ENCODE measurements at places on chromosomes 3 and 15.

GRCh38 chr3:123632161-123632655, 47.4 kb upstream of the HACD2 start:
- no peak overlapping the region for H3K4me3 ChIP-seq
- no peaks in the 10 kb centered on the region for H3K36me3 ChIP-seq
- no peaks in the 10 kb centered on the region for H3K27me3 ChIP-seq
- H3K4me1 ChIP-seq: no peaks in the 10 kb centered on the region

DNA sequence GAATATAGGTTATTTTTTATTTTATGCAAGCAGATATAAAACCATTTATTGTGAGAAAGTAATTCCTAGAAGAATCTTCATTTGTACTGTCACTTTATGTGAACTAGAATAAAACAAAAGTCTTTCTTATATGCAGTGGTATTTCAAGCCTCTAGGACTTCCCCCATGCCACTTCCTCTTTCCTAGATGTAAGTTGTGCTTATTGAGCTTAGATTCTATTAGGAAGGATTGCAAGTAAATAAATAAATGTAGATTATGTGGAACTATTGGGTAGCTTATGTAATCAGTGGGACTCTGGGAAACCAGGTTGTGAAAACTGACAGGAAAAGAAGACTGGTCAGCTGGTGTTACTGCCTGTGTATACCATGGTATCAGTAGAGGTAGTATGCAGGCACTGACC, 169.7 kb downstream of the RSRC1 start:
- no peak overlapping the region for H3K27ac ChIP-seq
- H3K4me1 ChIP-seq: no peaks in the 10 kb centered on the region
- no peak for DNase-seq
- H3K27me3 ChIP-seq: no peaks in the 10 kb centered on the region
- no peak overlapping the region for H3K4me3 ChIP-seq

GRCh38 chr3:60301142-60301541, 950.1 kb downstream of the FHIT start:
- H3K36me3 ChIP-seq: no peaks in the 10 kb centered on the region
- H3K27ac ChIP-seq: no peak overlapping the region
- H3K4me3 ChIP-seq: no peak overlapping the region
- no peaks in the 10 kb centered on the region for H3K4me1 ChIP-seq
- no peaks in the 10 kb centered on the region for H3K27me3 ChIP-seq
- DNase-seq: no peak

DNA sequence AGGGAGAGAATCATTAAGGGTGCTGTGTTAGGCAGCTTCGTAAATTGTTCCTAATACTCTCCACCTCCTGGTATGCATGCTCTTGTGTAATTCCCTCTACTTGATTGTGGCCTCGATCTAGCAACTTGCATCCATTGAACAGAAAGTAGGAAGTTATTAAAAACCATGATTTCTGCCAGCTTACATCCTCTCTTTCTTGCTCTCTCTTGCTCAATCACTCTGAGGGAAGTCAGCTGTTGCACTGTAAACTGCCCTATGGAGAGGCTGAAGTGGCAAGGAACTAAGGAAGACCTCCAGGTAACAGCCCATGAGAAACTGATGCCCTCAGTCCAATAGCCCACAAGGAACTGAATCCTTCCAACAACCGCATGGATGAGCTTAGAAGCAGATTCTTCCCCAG, 92.6 kb downstream of the ERC2 start:
- no peak overlapping the region for H3K4me3 ChIP-seq
- no peak for DNase-seq
- H3K36me3 ChIP-seq: no peaks in the 10 kb centered on the region
- no peak overlapping the region for H3K27ac ChIP-seq

DNA sequence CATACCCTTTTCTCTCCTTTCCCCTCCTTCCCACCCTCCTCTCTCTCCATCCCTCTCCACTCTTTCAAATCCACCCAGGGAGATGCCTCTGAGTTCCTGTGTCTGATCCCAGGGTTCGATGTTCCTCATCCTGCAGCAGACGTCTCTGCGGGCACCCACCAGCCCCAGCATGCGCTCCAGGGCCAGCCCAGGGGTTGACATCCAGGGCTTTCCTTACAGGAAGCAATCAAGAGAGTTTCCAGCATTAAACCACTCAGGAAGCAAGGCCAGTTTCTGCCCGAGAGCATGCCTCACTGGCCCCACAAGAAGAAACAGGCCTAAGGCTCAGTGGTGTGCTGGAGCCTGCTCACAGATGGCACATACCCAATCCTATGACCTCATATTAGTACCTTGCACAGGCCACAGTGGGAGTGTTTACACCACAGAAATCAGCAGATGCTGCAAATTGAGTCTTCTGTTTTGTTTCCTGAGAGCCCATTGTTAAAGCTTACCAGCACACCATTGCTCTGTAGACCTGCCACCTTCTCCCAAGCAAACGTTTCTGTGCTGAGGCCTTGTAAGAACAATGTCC, 13.2 kb downstream of the SLC6A1 start:
- DNase-seq: no peak
- H3K27ac ChIP-seq: no peak overlapping the region
- H3K4me3 ChIP-seq: no peak overlapping the region

All from heart right ventricle (tissue), 16 donors.